Thyroid gland (tissue), 4 donors: ENCODE measurements at places on chromosomes 6 and 20.

DNA sequence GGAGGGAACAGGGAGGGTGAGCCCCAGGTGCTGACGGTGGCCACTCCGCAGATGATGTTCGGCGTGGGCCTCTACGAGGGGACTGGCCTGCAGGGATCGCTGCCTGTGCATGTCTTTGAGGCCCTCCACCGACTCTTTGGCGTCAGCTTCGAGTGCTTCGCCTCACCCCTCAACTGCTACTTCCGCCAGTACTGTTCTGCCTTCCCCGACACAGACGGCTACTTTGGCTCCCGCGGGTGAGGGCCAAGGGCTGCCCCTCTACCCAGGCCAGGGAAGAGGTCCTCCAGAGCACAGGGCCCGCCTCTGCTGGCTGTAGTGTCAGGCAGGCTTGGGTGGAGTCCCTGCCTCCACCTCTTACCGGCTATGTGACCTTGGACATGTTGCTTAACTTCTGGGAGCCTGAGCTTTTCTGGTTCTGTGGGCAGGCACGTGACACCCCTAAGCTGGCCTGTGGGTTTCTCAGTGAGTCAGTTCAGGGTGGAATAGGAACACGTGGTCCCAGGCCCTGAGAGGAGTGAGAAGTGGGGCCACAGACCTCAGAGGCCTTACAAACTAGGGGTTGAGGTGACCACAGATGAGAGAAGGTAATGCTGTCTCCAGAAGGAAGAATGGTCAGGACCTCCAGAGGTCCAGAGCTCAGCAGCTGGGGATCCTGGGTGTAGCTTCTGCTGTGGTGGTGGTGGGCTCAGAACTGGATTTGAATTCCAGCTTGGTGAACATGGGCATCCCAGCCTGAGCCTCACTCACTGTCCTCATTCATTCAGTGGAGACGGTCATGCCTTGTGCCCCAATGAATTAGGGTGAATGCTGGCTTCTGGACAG is 11.9 kb downstream of the PCIF1 start:
- DNase-seq = peak; percentile 33

DNA sequence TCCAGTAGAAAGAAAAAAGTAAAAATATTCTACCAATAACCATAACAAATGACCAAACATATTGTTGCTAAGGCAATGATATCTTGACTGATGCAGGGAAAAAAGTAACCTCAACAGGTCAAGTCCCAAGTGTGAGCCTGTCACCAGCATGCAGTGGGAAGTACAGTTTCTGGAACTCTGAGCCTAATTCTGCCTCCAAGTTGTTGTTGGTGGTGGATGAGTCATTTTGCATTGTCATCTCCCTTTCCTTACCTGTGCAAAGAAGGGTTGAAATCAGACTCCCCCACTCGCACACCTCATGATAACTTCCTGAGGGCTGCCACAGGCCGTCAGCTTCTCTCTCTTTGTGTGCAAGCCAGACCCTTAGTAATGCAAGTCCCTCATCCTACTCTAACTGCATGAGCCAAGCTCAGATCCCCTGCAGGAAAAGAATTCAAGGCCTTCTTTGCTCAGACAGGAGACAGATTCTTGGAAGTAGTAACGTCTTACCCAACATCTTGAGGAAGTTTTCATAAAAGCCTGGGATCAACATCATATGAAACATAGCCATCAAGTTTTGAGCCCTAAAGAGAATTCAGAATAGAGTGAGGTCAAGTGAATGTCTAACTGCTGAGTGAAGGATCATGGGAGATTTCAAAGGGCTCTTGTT is 207.6 kb upstream of the FOXA2 start:
- DNase-seq = no peak

- no peak for DNase-seq
Measured at GRCh38 chr20:8912096-8912495, 156.8 kb upstream of the PLCB4 start.

- no peak for DNase-seq
Measured at GRCh38 chr20:41956338-41957074, 338.3 kb upstream of the CHD6 start.

DNA sequence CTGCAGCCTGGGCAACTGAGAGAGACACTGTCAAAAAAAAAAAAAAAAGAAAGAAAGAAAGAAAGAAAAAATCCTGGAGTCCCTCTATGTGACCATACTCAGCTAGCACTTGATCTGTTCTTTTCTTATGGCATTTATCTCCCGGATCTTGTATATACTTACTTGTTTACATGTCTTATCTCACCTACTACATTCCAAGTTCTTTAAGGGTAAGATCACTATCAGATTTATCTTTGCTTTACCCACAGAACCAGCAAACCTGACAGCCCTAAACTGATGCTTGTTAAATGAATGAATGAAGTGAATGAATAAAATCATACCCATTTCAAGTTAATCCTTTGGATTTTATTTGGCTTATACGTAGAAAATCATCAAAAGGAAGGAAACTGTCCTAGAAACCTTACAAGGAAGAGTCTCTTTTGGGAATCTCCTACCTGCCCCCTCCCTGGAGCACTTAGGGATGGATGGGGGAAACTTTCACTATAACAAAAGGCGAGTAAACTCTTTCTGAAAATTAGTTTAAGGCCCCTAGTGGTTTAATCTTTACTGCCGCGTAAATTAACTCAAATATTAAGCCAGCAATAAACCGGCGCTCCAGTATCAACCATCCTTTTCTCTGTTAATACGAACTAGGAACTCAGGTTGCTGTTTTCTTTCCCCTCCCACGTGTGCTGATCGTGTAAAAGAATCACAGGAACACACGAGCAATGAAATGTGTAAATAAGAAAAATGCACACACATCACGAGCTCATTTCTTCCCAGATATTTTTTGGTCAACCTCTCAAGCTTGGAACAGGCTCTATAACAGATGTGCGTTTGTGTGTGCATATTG is 1.3 kb upstream of the UTRN start:
- DNase-seq = no peak
